ENCODE measurements at places on chromosomes 6 and 20.

GRCh38 chr6:45654673-45655072, 276.9 kb upstream of the SUPT3H start:
- no peak for DNase-seq
- H3K27me3 ChIP-seq, result peaks cover 43% of the 10 kb centered on the region
- H3K27ac ChIP-seq, result no peak overlapping the region
- no peaks in the 10 kb centered on the region for H3K4me1 ChIP-seq
- H3K36me3 ChIP-seq, result no peaks in the 10 kb centered on the region

- no peak for DNase-seq
- H3K4me3 ChIP-seq, result no peak overlapping the region
- H3K4me1 ChIP-seq, result peaks cover 9% of the 10 kb centered on the region
- no peaks in the 10 kb centered on the region for H3K27me3 ChIP-seq
- no peak overlapping the region for H3K27ac ChIP-seq
- H3K36me3 ChIP-seq, result no peaks in the 10 kb centered on the region
Observed at GRCh38 chr20:5614506-5614905, 135.7 kb upstream of the SHLD1 start.

DNA sequence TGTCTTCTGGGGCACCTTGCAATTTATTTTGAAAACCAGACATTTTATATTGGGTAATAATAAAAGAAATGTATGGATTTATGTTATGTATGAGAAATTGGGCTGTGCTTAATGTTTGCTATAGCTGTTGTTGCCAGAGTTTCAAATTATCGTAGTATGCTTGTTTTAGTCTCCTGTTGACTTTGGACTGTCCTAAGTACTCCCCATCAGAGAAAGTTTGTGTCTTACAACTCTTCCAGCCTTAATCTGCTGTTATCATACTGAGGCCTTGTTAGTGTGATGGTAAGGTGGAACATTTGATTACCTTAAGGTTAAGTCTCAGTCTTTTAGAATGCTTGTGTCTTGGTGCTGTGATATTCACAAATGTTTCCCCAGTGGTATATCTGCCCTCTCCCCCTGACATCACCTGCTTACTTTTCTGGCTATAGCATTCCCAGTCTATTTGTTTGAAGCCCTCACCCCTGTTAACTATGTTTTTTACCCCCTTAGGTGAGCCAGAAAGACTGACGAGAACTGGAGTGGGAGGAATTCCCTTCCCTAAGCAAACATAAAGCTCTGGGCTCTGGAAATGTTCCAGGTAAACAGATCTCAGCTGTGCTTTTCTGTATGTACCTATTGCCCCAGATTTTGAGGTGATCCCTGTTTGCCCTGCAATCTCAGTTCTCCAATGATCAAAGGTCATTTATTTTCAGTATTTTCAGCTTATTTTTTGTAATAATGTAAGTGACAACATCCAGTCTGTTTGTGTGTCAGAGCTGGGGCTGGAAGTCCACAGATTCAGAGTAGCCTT, 581.1 kb upstream of the CITED2 start:
- H3K4me1 ChIP-seq, result no peaks in the 10 kb centered on the region
- H3K4me3 ChIP-seq, result no peak overlapping the region
- no peak overlapping the region for H3K27ac ChIP-seq
- DNase-seq, result no peak
- H3K36me3 ChIP-seq, result no peaks in the 10 kb centered on the region

- H3K4me1 ChIP-seq, result no peaks in the 10 kb centered on the region
- H3K27me3 ChIP-seq, result no peaks in the 10 kb centered on the region
- no peaks in the 10 kb centered on the region for H3K36me3 ChIP-seq
- H3K27ac ChIP-seq, result no peak overlapping the region
- no peak overlapping the region for H3K4me3 ChIP-seq
Observed at GRCh38 chr20:15740046-15740775, 833.0 kb downstream of the KIF16B start.

GRCh38 chr20:35129647-35130069, 17.5 kb downstream of the EDEM2 start:
- H3K27ac ChIP-seq, result no peak overlapping the region
- no peak for DNase-seq
- H3K4me1 ChIP-seq, result peaks cover 9% of the 10 kb centered on the region
- no peaks in the 10 kb centered on the region for H3K27me3 ChIP-seq
- H3K36me3 ChIP-seq, result peaks cover 76% of the 10 kb centered on the region
- no peak overlapping the region for H3K4me3 ChIP-seq

Measured in left ventricle myocardium inferior (tissue), 1 donor.